ENCODE measurements at places on chromosomes 16 and 17.

- no peak for DNase-seq
Observed at GRCh38 chr16:89748921-89749320, 27.6 kb downstream of the ZNF276 start.

DNA sequence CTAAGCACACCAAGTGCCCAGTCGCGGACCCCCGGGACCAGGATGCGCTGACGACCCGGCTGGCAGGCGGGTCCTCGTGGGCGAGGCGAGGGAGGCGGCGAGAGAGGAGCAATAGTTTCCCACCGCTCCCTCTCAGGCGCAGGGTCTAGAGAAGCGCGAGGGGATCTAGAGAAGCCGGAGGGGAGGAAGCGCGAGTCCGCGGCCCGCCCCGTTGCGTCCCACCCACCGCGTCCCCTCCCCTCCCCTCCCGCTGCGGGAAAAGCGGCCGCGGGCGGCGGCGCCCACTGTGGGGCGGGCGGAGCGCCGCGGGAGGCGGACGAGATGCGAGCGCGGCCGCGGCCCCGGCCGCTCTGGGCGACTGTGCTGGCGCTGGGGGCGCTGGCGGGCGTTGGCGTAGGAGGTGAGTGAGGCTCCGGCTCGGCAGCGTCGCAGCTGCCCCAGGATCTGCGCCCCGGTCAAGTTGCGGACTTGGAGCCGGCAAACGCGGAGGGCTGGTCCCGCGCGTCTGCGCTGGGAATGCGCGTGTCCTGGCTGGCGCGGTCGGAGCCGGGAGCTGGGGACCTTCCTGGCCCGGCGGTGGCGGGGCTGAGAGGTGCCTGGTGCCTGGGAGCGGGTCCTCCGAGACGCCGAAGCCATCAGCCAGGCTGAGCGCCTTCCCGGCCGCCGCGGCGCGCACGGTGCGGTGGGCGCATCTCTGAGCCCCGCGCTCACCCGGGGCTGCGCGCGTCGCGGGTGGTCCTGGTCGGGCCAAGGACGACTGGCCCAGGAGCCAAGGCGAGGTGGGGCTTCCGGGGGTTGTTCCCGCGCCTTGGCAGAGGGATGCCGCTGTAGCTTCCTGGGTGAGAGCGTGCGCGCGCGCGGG, at the start of gene ITGB3:
TSS of gene ITGB3 (plus strand) at position 287 of the 862 bp plus-strand sequence. CDS start at position 322, 35 bp downstream.
- peak; percentile 33 for DNase-seq

GRCh38 chr16:66894948-66895688, 14.8 kb downstream of the PDP2 start:
- DNase-seq = peak; percentile 16

DNA sequence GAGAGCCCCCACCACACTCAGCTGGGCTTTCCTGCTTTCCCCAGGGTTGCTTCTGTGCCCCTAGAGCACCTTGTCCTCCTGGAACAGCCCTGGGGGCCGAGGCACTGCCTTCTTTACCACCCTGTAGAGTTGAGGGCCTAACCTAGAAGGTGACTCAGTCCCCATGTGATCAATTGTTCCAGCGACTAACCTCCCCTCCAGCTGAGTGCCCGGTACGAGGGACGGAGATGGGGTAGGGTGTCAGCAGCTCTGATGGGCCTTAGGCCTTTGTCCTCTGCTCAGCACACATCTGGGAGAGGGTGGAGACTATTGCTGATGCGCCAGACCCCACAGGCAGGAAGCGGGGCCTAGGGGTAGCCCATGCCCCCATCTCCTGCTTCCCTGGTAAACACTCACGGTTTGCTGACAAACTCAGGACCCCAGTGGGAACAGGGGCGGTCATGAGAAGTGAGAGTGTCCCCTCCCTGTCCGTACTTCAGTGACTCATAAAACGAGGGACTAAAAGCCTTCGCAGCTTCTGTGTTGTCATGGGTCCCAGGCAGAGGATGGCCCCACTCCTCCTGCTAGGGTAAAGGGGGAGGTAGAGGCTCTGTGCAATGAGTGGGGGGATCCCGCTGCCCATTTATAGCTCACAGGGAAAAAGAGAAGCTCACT, 33.1 kb downstream of the NECAB2 start:
- no peak for DNase-seq

DNA sequence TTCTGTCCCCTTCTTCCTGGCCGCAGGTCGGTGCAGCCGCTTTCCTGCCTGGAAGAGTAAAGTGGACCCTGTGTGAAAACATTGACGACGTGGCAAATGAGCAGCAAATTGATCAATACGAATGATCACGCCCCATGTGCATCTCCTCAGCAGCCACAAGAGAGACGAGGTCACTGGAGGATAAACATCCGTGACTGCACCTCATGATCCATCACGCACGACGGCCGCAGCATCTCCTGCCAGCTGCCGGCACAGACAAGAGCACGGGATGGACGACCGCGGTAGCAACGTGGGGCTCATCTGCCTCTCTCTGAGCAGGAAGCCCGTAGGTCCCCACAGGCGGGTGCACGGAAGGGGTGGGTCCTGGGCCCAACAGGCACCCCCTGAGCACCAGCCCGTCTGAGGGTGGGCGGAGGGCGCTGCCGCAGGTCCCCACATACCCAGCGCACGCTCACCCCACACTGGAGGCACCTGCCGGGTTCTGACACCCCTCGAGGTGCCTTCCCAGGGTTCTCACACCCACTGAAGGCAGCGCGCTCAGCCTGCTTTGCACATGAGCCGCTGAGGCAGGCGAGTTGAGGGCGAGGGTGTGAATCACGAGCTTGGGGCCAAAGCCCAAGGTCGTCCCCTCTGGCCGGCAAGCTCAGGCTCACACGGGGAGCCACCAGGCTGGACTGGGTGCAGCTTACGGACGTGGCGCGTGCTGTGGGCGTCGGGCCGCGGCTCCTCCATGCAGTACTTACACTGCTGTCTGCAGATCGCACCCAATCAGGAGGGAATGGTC, 12.3 kb upstream of the CDH15 start:
- no peak for DNase-seq

GRCh38 chr16:14148016-14148415, 76.9 kb downstream of the MRTFB start:
- DNase-seq = no peak

- DNase-seq = no peak
Observed at GRCh38 chr16:31108794-31109558, 790 bp downstream of the BCKDK start.

- no peak for DNase-seq
Observed at GRCh38 chr17:79340333-79341221, 266.0 kb downstream of the ENGASE start.

GRCh38 chr16:27450196-27450549, 48.2 kb downstream of the IL21R start:
- DNase-seq = no peak

GRCh38 chr16:47562366-47562765, 101.2 kb downstream of the PHKB start:
- no peak for DNase-seq

- DNase-seq = no peak
Observed at GRCh38 chr16:11794447-11794846, 2.6 kb downstream of the ZC3H7A start.

DNA sequence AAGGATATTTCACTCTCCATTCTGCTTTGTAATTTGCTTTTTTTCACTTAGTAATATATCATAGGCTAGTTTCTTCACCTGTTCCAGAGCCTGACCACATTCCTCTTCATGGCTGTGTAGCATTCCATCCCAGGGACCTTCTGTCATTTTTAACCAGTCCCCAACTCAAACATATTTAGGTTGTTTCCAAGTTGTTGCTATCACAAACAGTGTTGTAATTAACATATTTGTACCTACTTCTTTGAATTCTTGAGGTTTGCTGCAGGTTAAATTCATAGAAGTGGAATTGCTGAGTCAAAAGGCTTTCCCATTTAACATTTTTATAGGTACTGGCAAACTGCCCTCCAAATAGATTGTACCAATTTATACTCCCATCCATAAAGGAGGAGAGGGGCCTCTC, 65.1 kb upstream of the MED9 start:
- DNase-seq = no peak

GRCh38 chr17:31425282-31426040, 34.0 kb downstream of the RAB11FIP4 start:
- DNase-seq = no peak

- no peak for DNase-seq
Observed at GRCh38 chr17:69454051-69454450, 39.6 kb downstream of the MAP2K6 start.

DNA sequence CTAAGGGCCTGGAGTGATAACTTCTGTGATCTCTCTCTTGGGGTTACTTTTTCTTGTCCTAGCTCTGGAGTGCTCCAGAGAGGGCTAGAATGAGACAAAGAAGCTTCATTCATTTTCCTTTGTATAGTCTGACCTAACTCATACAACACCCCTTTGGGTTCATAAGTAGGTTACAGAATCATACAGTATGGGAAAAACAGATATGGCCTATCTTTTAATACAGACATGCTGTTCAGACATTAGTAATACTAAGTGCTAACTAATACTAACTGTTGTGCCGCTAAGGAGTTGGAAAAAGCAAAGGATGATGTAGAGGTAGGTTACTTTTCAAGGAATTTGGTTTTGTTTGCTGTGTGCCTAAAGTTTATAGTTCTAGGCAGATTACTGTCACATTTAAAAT, 84.7 kb downstream of the NLK start:
- no peak for DNase-seq

DNA sequence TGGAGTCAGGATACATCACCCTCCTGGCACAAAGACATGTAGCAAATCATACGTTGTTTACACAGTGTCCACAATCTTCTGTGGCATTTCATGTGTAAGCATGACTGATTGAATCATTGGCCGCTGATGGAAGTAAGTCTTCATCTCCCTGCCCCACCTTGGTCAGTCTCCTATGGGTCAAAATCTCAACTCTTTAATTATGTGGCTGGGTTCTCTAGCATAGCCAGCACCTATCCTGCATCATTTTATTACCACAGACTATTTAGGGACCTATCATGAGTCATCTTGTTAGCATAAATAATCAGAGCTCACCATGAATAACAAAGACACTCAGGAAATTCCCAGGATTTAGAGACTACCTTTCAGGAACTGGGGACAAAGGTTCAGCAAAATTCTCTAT, 15.9 kb downstream of the TANC2 start:
- DNase-seq = no peak

DNA sequence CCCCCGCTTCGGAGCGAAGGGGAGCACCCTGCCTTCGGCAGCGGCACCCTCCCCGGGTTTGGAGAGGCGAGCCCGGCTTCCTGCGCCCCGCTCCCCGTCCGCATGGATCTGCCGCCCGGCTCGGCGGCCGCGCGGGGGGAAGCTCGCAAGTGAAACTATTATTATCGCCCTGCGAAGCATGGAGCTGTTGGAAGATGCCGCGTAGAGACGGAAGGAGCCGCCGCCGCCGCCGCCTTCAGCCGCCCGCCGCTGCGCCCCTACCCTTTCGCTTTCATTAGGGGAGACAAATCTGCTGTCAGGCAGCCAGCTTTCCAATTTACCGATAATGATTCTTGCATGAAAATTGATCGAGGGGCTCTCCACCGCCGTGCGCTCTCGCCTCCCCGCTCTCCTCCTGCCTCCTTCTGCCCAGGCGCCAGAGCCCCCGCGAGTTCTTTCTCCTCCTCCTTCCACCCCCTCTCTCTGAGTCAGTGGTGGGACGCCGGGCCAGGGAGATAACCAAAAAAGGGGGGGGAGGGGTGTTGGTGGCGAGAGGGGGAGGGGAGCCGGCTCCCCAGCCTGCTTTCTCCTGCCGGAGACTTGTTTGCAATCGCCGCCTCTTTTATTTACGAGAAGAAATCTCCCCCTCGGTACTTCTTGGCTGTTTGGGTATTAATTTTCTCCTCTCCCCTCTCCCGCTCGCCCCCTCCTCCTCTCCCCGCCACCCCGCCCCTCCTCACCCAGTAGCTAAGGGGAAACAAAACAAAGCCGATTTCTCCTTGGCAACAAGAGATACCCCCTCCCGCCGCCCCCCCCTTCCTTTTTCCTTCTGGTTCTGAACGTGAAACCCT, 58.0 kb upstream of the GSE1 start:
- peak; percentile 42 for DNase-seq

GRCh38 chr17:81424151-81425017, 29.1 kb downstream of the BAHCC1 start:
- no peak for DNase-seq

- no peak for DNase-seq
Observed at GRCh38 chr17:72184805-72185204, 64.0 kb downstream of the SOX9 start.

- DNase-seq = no peak
Observed at GRCh38 chr17:49082231-49082630, 50.3 kb upstream of the B4GALNT2 start.

GRCh38 chr16:89014403-89015230, 37.6 kb upstream of the CBFA2T3 start:
- DNase-seq = no peak

- no peak for DNase-seq
Observed at GRCh38 chr16:85210423-85211169, 98.3 kb upstream of the CIBAR2 start.

GRCh38 chr17:79950306-79950705, 85.4 kb downstream of the TBC1D16 start:
- DNase-seq = no peak

GRCh38 chr17:18089613-18090012, 1.9 kb downstream of the DRG2 start:
- DNase-seq = no peak

DNA sequence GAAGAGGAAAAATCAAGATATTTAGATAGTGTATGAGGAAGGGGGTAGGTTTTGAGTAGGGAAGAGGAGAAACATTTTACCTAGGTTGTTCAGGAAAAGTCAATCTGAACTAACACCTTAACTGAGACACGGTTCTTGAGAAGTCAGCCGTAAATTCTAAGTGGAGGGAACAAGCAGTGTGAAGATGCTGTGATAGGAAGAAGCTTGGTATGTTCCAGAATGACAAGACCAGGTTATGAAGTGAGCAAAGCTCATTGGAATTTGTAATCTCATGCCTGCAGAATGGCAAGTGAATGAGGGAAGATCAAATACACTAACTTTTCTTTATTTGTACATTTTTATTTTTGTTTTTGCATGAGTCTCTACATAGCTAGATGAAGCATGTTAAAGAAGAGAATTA, 307.6 kb downstream of the ZFHX3 start:
- DNase-seq = no peak

- DNase-seq = no peak
Observed at GRCh38 chr16:12217341-12217740, 240.8 kb downstream of the SNX29 start.

DNA sequence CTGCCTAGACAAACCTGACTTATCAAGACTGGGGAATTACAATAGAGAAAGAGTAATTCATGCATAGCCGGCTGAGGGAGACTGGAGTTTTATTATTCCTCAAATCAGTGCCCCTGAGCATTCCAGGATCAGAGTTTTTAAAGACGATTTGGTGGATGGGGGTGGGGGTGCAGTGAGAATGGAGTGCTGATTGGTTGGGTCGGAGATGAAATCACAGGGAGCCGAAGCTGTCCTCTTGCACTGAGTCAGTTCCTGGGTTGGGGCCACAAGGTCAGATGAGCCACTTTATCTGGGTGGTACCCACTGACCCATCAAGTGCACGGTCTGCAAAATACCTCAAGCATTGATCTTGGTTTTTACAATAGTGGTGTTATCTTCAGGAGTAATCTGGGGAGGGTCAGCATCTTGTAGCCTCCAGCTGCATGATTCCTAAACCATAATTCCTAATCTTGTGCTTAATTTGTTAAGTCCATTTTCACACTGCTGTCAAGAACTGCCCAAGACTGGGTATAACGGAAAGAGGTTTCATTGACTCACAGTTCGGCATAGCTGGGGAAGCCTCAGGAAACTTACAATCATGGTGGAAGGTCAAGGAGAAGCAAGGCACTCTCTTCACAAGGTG, 69.6 kb downstream of the MARF1 start:
- DNase-seq = no peak
